A172 (cell line): ENCODE measurements at places on chromosomes 4 and X.

DNA sequence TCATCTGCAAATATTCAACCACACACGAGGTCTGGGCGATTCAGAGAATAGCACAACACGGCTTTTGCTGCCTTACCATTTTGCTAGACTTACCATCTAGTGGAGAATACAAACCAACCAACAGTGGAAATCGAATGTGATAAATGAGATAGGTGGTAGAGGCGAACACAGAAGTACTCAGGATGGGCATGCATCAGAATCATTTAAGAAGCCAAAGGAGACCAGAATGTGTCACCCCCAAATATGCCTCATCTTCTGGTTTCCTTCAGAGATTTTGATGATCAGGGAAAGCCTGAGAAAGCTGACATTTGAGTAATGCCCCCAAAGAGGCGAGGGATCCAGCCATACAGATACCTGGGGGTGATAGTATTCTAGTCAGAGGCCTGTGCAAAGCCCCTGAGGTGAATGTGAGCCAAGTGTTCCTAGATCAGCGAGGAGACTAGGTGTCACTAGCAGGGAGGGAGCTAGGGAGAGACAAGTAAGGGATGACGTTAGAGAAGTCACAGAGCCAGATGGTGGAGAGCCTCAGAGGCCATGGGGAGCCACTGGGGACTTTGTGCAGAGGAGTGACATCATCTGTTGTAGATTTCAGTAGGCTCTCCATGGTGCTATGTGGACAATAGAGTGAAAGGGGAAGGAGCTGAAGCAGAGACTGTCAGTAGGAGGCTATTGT, 1.7 kb downstream of the MTMR1 start:
- DNase-seq = no peak

DNA sequence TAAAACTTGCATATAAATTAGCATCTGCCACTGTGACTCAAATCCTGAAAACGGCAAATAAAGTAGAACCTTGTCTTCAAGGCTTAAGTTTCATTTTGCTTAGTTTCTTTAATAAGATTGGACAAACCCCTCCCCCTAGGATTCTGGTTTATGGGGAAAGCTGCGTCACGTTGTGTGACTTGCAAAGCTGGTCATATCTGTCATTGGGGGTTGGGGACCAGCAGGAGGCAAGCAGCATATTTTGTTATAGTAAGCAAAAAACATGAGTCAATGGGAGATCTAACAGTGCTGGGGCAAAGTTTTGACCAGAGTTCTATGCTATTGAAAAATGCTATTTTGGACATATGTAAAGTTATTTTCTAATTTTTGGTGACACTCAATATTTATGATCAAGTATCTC, 407.3 kb downstream of the PCDH18 start:
- peak; percentile 46 for DNase-seq

DNA sequence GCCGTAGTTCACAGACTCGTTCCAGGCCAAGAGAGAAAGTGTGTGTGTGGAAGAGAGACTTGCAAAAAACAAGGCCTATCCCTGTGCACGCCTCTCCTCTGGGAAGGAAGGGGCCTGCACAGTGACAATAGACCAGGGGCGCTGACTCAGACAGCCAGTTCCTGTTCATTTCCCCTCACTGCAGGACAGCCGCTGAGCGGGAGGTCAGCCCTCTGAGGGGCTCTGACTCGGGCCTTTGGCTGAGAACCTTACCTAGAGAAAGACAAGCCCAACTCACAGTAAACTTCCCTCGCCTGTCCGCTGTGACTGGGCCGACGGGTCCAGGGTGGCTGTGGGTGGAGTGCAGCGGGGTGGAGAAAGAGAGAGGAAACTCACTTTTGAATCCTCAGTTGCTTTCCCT, 52.1 kb downstream of the RTL5 start:
- DNase-seq = no peak

GRCh38 chrX:14964500-14964899, 91.3 kb downstream of the MOSPD2 start:
- peak; percentile 59 for DNase-seq

DNA sequence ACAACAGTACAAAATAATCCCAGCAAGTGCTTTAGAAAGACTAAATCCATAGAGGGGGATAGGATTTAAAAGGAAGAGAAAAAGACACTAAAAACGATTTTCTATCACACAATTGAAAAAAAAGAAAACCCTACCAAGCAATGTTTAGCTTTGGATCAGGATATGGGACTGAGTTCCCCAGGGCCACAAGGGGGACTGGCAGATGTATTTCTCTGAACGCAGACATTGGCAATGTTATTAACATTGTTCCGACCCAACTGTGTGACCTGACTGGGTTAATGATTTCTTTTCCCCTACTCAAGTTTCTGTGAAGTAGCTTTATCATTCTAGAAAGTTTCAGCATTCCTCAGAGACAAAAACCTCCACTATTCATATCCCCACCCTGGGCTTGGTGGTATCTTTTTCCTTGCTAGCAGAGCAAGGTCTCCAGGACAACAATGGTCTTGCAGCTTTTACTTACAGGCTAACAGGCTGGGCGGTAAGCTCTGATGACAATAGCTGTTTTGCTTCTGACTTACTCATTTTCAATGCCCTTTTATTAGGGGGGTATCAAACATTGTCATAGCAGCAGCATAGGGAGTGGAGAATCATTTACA, 25.8 kb downstream of the SLC7A11 start:
- DNase-seq = no peak

DNA sequence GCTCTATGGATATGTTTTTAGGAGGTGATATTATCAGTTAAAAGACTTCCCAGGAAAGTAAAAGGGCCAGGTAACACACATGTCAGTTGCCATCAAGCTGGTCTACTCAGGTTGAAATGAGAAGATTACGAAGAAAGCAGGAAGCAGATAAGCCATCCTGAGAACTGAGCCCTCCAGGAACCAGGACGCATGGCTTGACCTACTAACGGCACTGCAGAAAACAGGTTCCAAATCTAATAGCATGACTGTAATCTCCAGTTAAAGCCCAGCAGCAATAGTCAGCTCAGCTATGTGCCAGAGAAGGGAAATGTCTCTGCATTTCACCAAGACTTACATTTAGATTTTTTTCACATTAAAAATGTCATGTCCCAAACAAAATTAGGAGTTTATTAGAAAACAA, 77.9 kb downstream of the APBB2 start:
- DNase-seq = no peak

DNA sequence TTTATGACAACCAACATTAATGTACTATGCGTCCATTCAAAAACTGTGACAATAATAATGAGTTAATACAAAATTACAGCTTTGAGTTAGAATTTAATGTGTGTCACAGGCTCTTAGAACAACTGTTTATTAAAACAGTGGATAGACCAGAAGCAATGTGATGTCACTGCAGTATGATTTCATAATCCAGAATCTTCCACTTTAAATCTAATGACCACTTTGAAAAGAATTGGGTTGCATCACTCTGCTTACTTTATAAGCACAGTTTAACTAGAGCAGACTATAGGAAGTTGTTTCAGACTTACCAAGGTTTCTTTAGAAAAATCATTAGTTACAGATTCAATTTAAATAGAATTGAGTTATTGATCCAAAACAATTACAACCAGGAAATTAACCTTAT, 758.5 kb downstream of the KCTD8 start:
- no peak for DNase-seq

DNA sequence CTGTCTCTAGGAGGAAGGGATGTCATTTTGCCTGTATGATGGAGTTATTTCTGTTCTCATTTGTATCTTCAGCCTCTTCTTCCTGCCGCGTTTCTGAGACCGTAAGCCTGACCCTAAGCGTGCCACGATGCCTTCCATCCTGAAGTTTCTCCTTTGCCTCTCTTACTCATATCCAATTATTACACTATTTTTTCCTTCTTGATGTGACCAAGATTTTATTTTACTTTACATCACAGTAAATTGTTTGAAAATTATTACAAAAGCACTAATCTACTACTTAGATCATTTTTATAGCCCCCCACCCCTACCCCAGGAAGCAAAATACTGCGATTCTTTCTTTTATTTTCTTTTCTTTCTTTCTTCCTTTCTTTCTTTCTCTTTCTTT, 95.0 kb downstream of the RAPGEF2 start:
- DNase-seq = no peak

DNA sequence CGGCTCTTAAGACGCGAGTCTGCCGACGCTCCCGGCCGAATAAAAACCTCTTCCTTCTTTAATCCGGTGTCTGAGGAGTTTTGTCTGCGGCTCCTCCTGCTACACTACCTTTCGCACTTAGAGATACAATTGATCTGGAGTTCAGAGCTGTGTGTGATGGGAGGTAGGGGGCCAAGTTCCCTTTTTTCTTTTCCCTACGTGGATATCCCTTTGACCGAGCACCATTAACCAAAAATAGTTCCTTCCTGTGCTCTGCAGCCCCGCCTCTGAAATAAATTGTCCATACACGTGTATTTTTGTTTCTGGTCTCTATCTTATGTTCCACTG, 555 bp upstream of the PGM2 start:
- no peak for DNase-seq

- DNase-seq = no peak
These were observed 92.9 kb upstream of the EDNRA start for GRCh38 chr4:147388018-147388417.

GRCh38 chr4:172794307-172794703, 374.3 kb upstream of the GALNT7 start:
- no peak for DNase-seq

- DNase-seq = peak; percentile 13
These were observed 882 bp downstream of the MRFAP1 start for GRCh38 chr4:6641164-6641970.

GRCh38 chr4:6118201-6118600, 82.1 kb downstream of the JAKMIP1 start:
- DNase-seq = no peak

DNA sequence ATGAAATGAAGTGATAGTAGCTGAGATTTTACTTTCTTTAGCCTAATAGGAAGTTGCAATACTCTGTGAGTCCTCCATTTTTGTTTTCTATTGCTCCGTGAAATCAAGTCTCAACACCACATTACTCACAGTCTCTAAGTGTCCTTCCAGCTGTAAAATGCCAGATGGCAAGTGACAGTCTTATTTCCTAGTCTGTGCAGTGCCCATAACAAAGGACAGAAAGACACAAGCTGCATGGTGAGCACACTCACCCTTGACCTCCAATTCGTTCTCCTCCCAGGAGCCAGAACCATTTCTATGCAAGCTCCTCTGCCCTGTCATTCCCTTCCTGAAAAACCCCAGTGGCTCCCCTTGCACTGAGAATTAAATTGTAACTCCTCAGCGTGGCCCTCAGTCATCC, 101.6 kb downstream of the PARM1 start:
- DNase-seq = no peak

DNA sequence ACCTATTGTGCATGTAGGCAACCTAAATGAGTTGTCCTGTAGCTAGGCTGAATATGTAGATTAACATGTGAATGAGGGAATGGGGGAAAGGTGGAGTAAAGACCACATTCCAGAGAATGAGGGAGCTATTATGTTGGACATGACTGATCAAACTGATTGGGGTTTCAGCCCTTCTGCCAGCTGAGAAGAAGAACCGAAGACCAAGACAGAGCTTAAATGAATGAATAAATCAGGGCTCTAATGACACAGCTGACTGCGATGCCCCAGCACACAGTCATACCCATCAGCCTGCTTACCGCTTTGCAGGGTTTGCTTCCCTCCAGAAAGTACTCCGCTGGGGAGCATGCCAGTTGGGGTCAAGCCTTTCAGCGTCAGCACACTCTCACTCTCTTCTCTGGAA, 315.4 kb downstream of the PPP3CA start:
- DNase-seq = no peak

DNA sequence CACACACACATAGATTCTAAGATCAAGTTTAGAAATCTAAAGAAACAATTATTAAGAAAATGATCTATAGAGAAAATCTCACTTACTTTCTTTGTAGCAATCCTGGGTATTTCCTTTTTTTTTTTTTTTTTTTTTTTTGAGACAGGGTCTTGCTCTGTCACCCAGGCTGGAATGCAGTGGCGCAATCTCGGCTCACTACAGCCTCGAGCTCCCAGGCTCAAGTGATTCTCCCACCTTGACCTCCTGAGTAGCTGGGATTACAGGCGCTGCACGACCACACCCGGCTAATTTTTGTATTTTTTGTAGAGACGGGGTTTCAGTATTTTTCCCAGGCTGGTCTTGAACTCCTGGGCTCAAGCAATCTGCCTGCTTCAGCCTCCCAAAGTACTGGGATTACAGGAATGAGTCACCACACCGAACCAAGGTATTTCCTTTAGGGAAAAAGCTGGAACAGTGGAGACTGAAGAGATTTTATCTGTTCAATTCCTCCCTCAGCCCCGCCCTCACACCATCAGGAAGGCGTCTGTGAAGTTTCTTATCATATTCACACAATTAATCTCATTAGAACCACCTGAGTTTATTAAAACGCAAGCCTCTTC, at the start of gene TRIML2:
Gene TRIML2 (minus strand): TSS at position 447 of the 599 bp plus-strand sequence. CDS start 4,235 bp downstream, outside the sequence.
- peak; percentile 68 for DNase-seq

- DNase-seq = peak; percentile 67
These were observed 103.8 kb upstream of the LEF1 start for GRCh38 chr4:108272561-108272960.

DNA sequence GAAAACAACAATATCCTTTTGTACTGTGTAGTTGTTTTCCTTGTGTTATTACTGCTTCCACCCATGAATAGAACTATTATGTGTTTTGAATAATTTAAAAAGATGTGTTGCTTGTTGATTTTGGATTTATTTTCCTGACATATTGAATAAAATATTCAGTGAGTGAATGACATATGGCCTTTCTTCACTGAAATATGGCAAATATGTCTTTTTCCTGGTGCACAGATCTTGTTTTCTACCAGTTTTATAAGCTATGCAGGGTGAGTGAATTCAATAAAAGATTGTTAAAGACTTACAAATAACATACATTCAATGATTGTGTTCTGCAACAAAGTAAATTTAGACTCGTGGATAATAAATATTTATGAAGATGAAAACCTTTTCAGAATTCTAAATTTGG, 1216.3 kb upstream of the ADGRL3 start:
- no peak for DNase-seq

GRCh38 chr4:119296356-119296755, 25.6 kb downstream of the FABP2 start:
- no peak for DNase-seq

GRCh38 chr4:156594624-156595023, 377.0 kb downstream of the PDGFC start:
- no peak for DNase-seq

- DNase-seq = no peak
These were observed 30.3 kb downstream of the FHIP1A start for GRCh38 chr4:151439320-151439719.

DNA sequence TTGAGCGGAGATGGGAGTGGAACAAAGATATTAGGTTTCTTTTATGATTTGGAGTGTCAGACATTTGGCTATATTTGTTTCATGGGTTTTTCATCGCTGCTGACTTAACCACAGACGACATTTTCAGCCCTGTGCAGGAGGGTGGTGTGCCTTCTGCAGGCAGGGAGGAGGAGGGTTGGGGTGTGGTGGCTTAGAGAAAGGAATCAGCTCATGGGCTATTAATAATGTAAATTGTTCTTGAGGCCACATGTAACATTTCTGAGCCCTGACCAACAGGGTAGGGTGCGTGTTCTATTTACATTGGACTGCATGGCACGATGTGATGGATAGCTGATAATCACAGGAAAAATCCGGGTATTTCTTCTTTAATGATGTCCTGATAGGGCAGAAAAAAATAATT, 67.6 kb downstream of the POLA1 start:
- DNase-seq = peak; percentile 18
